DMS 273 treated with DMSO at 0.1 percent for 48 hours (cell line): ENCODE measurements at places on chromosomes 4 and X.
A peak's percentile ranks its signal among the peaks of the same experiment; 100 is the strongest.

DNA sequence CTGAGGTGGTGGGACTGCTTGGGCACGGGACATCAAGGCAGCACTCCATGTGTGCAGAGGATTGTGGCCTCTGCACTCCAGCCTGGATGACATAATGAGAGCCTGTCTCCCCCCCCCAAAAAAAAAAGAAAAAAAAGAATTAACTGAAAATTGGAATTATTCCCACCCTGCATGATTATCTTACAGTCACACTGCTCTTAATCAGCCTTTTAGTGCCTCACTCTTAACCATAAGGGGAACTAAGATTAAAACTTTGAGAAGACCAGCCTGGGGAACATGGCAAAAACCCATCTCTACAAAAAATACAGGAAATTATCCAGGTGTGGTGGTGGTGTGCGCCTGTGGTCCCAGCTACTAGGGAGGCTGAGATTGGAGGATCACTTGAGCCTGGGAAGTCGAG is 94.6 kb downstream of the UBE2K start:
- DNase-seq = no peak

- DNase-seq = no peak
Observed at GRCh38 chrX:153643431-153644351, 3.3 kb upstream of the DUSP9 start.

DNA sequence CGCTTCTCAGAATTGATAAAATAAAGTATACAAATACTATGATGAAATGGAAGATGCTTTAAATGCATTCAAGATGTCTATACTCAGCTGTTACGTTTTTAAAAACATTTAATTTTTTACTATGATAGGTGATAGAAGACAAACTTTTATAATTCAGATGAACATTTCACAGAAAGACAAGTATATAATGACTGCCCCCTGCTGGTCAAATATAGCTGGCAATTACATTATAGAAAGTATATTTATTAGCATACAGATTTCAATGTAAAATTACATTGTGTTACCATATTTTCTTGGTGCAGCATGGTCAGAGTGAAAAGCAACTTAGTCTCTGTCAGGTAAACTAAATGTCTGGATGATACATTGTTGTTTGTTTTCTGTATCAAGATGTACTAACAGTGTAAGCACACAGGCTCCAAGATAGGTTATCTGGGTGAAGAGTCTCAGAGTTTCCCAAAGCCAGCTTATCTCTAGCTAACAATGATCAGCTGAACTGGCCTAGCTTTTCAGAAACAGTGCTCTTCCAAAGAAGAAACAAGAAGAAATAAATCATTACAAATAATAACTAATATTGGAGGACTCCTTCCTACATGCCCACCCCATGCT is 54.1 kb downstream of the SRPX start:
- DNase-seq = no peak

- DNase-seq = no peak
Observed at GRCh38 chr4:2222838-2223237, 19.1 kb downstream of the HAUS3 start.

GRCh38 chrX:22296871-22297270 is 24.2 kb downstream of the CBLL2 start:
- no peak for DNase-seq

GRCh38 chr4:119894650-119895208 is 171.9 kb downstream of the MAD2L1 start:
- no peak for DNase-seq

- DNase-seq = no peak
Observed at GRCh38 chr4:11537846-11538245, 109.2 kb upstream of the HS3ST1 start.

DNA sequence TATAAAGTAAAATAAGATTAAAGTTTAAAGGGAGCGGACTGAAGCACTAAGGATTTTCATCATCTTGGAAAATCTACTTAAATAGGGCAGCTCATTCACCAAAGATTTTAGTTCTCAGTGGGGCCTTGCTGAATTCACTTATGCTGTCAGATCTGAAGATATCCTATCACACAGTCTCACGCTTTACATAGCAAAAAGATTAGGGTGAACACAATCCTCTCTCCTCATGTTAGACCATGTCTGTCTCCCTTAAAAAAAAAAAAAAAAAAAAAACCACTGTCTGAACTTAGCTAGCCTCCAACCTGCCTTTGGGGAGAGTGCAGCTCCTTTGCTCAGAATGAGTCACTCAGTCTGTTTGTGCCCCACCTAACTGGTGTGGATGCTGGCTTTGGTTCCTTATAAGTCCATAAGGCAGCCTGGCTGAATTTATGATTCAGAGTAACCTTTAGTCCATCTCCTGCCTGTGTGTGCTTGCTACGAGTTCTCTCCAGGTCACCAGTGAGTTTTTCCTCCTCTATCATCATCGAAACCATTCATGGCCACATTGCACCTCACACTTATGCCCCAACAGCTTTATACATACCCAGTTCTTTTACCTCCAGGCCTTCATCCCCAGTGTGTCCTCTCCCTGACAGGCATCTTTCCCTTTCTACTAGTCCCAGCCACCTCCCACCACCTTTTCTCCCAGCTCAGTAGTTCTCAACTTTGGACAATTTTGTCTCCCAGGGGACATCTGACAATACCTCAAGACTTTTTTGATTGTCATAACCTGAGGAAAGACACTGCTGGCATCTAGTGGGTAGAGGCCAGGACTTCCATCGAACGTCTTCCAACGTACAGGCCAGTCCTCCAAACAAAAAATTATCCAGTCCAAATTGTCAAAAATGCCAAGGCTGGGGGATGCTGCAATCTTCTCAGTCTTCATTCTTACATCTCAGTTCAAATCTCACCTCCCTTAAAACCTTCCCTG is 220.7 kb upstream of the EMCN start:
- DNase-seq = no peak

GRCh38 chr4:158938220-158939044 is 164.4 kb upstream of the RAPGEF2 start:
- DNase-seq = peak; percentile 62

DNA sequence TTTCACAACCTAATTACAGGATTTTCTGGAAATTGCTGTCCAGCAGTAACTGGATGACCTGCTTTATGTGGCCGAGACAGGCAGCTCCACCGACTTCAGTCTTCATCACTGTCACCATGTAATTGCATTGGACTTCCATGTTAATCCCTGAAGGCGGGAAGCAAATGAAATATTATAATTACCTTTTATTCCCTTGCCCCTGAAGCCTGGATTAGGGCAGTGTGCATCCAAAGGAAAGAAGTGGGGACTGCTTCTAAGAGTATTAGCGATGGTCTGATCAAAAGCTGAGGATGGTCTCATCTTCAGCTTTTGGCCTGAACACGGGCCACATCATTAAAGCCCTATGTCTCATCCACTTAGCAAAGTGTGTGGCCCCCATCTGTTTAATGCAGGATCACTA is 311.6 kb upstream of the GALNT7 start:
- DNase-seq = no peak

- no peak for DNase-seq
Observed at GRCh38 chr4:75655562-75655961, 17.6 kb downstream of the G3BP2 start.

GRCh38 chr4:14337892-14338584 is 664.2 kb upstream of the CPEB2 start:
- DNase-seq = no peak

DNA sequence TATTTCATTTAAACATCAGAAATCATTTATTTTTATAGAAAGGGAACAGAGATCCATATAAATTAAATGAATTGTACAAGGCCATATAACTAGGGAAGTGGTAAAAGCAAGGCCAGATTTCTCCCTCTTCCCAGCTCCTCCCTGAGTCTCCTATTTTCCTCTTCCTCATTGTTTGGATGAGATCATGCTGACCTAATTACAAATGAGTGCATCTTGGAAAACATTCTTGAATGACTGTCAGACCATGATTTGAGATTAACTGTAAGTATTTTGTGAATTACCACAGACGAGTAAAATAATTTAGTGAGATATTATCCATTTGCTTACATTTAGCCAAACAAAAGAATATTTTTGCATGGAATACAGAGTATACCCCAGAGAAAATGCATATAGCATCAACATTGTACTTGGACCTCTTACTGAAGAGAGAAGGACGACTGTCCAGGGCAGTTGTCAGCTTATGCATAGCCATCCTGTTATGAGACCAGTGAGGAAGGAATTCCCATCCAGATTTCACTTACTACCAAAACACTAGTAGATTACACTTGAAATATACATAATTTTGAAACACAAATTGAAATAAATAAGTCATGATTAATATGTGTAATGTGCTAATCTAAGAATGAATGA is 47.3 kb downstream of the SLAIN2 start:
- no peak for DNase-seq

GRCh38 chr4:38904090-38904666 is 36.6 kb downstream of the FAM114A1 start:
- DNase-seq = no peak

DNA sequence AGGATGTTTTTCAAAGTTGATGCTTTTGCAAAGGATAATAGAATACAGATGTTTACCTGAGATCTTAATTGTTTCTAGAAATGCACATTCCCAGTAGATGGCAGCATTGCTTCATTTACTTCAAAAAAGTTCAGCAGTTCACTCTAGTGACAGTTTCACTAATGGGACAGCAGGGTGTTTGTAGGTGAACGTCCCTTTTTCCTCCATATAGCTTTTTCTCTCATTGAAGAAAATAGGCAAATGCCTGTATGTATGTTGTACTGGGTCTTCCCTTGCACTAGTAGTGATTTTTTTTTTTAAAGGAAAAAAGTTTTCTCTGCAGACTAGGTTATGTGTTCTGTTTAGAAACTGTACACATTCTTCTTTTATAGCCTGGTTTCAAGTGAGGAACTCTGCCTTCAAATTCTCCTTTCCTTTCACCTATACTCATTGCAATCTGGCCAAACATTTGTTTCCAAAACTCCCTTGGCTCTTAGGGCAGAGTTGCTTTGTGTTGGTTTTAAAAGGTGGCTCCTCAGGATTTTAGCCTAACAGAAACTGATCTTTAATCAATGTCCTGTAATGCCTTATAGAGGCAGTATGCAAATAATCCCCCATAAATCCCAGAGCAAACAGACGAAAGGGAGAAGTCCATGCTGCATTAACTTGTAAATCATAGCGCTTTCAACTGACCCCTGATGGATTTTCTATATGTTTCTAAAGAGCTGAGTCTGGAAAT is 86.3 kb downstream of the EGF start:
- DNase-seq = no peak

DNA sequence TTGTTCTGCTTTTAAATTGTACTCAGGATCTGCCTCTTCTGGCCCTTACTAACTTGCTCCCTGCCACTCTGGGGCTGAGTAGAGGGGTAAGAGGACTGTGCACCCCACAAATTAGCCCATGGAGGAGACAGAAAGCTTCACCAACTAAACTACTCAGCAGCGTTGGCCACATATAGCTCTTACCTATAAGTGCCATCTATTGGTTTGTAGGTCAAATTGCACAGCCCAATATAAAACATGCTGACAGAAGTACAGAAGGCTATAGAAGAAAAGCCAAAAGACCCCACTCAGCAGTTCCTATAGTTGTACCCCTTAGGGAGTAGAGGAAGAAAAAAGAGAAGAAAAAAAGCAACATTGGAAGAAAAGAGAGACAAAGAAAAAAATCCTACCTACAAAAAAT is 341.2 kb upstream of the FMR1 start:
- DNase-seq = no peak

- DNase-seq = no peak
Observed at GRCh38 chr4:88225232-88226105, 58.9 kb downstream of the PPM1K start.

DNA sequence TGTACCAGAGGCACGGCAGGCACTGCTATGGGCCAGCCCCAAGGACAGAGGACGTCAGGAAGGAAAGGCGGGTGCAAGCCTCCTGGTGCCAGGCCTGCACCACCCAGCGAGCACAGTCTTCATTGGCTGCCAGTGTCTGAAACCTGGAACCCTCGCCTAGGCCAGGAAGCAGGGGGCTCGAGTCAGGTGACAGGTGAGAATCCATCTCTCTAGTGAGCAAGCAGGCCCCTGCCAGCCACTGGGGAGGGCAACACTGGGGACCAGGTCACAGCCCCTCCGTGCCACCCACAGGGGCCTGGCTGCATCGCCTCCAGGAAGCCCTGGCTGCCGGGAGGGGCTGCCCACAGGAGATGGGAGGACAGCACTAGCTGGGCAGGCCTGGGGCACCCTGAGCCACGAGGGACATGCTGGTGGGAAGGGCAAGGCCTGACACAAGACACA is 6.9 kb upstream of the HAUS3 start:
- DNase-seq = no peak

DNA sequence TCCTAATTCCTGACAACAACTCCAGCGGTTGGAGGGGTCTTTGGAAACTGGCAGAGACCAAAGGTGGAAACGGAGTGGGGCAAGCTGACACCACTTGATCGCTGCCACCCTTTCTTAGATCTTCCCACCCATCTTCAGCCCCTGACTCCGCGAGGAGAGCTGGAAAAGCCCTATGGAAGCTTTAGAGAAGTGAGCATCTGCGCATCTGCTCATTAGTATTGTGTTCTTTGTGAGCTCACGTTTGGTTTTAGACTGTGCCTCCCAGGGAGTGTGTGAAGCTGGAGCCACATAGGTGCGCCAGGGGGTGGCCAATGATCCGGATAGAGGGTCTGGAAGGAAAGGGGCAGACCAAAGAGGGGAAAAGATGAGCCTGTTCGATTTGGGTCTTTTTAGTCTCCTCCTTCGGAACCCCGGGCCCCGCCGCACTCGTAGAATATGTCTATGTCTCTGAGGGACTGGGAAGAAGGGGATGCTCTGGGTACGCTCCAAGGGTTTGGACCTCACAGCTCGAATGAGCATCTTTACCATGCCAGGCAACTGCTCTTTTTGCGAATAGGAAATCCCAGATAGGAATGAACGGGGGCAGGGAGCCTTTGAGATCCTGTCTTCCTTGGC is 578 bp upstream of the DKK2 start:
- no peak for DNase-seq

DNA sequence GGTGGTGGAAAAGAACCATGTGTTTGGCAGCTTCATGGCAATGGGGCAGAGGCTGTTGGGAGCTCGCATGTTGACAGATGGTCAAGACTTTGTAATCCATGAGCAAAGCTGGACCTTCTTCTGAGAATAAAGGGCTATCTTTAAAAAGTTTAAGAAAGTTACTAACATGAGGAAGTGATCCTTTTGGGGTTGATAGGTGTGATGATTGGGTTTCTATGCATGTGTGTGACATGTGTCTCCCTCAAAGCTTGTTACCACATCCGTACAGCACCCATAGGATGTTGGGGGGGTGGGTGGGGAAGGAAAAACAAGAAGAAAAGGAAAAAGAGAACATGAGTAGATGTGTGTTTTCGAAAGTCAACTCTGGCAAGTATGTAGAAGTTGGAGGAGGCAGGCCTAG is 123.0 kb upstream of the TLR3 start:
- no peak for DNase-seq

GRCh38 chrX:7503251-7503650 is 339.7 kb upstream of the VCX start:
- DNase-seq = no peak

GRCh38 chr4:119099227-119099810 is 36.3 kb upstream of the MYOZ2 start:
- DNase-seq = no peak

GRCh38 chr4:24975510-24975909 is 55.2 kb downstream of the LGI2 start:
- no peak for DNase-seq

GRCh38 chr4:186808630-186809018 is 85.0 kb upstream of the FAT1 start:
- no peak for DNase-seq
